ENCODE measurements at places on chromosomes 5 and 9.

GRCh38 chr5:152527358-152528052 is 122.4 kb upstream of the NMUR2 start:
- no peak for DNase-seq

GRCh38 chr5:143355710-143356109 is 47.8 kb downstream of the NR3C1 start:
- DNase-seq, result no peak

DNA sequence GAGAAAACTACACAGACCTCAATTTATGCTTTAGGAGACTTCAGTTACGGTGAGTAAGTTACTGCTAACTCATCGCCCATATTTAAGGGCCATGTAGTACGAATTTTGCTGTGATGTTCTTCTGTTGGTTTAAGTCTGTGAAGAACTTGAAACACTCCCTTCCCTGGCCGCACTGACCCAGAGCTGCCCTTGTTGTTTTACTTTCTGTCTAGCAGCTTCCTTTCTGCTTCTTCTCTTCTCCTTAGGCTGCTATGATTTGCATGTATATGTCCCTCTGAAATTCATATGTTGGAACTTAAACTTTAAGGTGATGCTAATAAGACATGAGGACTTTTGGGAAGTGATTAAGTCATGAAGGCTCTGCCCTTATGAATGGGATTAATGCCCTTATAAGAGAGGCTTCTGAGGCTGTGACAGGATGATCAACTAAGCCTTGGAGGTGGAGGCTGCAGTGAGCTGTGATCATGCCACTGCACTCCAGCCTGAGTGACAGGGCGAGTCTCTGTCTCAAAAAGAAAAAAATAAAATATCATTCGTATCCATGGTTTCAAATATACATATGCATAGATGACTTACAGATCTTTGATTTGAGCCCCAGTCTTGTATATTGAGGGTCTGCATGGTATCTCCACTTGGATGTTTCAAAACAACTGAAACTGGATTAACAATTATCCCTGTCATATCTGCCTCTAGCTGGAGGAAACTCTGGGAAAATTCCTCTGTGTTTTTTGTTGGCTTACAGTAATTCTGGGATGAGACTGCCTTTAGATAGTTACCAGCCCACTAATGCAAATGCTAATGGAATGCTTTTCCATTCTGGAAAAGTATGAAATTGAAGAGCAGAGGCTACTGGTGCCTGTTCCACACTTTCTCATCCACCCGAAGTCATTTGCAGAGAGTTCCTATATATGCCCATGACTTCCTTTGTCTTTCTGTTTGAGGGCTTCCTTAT is 263.4 kb upstream of the ACTBL2 start:
- DNase-seq, result no peak

DNA sequence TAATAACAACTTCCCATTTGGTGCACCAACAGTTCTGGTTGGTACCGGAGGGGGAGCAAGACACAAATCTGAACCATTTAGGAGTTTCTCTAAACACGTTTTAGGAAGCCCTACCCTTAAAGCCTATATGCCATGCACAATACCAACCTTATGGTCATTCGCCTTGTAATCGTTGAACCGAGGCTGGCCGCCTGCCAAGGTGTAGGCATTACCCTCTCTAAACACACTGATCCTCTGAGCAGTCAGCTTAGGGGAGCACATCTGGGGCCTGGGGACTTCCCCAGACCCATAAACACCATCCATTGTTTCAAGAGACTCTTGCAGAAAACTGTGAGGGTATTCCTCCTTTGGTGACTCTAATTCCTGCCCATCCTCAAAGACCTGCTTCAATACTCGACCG is 328 bp downstream of the GRXCR2 start:
- DNase-seq, result no peak

- no peak for DNase-seq
Measured at GRCh38 chr5:39169081-39169480, 50.3 kb downstream of the FYB1 start.

- no peak for DNase-seq
Measured at GRCh38 chr5:52864371-52864770, 76.7 kb downstream of the ITGA1 start.

DNA sequence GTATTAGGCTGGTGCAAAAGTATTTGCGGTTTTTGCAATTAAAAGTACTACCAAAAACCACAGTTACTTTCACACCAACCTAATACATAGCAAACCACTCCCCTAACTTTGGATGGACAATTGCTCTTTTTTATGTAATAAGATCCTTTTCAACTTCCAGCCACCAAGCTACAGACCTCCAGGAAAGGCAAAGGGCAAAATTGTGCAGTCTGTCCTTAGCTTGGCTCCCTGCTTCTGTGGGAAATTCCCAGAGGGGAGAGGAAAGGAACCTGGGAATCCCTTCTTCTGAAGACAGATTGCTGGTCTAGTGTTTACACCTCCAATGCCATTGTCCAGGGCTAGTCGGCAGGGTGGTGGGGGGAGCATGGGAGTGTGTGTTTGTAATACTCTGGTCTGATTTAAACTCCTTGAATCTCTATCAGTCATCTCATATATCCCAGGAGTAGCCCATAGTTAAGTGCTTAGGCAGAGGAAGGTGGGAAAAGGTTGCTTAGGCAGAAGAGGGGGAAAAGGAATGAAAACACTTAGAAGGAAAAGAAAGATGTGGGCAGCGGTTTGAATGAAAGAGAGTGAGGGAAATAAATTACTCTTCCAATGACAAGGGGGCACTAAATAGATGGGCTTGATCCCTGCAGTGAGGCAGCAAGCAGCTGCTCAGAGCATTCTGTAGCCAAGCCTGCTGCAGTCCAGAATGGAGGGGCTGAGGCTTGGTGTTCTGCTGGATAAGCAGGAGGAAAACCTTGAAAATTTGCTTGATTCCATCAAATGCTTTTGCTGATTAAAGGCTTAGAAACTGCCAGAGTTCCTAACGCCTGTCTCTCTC is 86.9 kb upstream of the MAP1B start:
- DNase-seq, result no peak
